ENCODE measurements at places on chromosomes 4 and X.

- DNase-seq = no peak
Observed at GRCh38 chrX:9355739-9356138, 109.1 kb upstream of the TBL1X start.

- no peak for DNase-seq
Observed at GRCh38 chrX:42978655-42979379, 200.9 kb upstream of the PPP1R2C start.

- DNase-seq = no peak
Observed at GRCh38 chrX:37912304-37912703, 64.9 kb upstream of the DYNLT3 start.

DNA sequence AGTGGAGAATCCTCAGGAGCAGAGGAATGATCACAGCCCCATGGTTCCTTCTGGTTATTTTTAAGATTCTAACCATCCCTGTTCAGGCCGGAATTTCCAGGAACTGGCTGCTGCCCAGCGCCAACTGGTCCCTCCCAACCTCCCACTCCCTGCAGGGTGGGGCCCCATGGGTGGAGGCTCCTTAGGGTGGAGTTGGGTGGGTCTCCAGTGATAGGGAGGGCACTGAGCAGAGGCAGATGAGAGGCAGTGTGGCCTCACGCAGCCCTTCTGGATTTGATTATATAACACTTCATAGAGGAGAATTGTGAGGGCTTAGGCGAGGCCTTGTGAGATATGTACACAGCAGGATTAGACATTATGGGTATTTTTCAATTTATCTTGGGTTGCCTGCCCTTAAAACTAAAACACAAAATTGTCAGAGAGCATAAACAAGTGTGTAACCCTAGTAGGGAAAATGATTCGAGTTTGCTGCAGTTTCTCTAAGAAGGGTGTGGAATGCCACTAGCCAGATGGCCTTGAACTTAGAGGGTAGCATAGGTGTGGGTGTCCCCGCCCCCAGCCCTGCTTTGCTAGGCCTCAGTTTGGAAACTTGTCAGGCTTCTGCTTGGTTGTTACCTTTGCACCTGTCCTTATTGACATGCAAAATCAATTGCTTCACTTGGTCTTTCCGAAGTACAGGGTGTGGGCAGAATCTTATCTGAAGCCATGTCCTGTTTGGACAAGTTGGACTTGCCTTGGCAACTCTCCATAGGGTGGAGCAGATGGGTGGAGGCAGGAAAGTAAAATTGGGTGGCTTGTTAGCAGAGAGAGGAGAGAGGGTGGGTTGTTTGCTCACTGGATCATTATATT lies 9.4 kb downstream of the KLF3 start:
- DNase-seq = no peak

- DNase-seq = no peak
Observed at GRCh38 chr4:139853309-139853708, 187.7 kb downstream of the MGST2 start.

DNA sequence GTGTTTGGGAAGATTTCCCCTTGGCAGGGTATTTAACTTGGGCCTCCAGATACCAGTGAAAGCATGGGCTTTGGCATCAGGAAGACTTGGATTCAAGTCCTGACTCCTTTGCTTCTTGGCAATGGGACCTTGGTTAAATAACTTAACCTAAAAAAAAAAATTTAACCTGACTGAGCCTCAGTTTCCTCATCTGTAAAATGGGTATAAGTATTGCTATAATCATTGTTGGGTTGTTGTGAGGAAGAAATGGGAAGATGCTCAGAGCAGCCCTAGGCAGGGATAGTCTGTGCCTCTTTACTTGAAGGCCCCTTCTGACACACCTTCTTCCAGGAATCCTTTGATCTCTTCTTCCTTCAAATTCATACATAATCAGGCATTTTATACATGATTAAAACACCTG lies 70.3 kb downstream of the ZCCHC12 start:
- no peak for DNase-seq

DNA sequence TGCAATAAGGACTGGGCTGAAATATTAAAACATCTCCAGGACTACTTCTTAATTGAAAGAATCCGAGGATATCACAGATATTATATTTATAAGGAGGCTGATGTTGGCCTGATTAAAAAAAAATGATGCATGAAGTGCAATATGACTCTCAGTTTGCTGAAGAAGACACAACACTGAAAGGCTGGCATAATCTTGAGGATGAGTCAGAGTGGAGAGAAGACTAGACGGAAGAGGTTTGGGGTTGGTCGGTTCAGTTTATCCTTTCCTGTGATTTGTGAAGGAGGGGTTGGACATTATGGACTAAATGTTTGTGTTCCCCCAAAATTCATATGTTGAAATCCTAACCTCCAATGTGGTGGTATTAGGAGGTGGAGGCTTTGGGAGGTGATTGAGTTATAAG lies 170.3 kb downstream of the CORIN start:
- no peak for DNase-seq

DNA sequence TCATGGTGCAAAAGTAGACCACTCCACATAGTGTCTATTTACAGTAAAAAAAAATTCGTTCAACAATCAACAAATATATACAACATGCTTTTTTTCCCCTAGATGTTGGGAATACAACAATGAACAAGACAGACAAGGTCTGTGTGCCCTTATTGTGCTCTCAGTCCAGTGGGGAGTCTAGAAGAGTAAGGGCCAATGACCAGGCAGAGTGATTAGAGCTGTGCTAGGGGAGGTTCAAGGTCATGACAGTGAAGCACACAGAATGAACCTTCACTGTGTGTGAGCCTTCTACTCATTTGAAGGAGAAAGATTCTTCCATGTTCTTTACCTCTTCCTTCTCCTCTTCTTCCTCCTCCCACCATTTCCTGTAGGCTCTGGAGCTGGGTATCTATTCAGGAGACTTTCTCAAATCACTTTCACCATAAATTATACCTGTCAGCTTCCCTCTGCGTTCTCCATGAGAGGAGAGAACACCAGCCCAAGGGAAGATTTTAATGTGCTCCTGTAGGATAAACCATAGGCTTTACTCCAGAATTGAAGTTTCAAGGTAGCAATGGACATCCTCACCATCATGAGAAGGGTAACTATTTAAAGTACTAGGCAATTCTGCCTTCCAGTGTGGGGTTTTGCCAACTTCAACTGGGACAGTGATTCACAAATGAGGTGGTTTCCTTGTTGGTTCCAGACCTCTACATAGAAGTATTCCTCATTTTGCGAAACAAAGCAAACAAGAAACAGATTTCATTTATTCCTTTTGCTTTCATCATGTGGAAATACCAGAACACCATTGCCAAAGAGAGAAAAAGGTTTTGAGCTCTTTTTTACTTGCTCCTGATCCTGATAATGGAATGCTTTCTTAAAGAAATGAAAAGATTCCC lies 246.9 kb upstream of the GPC4 start:
- DNase-seq = no peak

DNA sequence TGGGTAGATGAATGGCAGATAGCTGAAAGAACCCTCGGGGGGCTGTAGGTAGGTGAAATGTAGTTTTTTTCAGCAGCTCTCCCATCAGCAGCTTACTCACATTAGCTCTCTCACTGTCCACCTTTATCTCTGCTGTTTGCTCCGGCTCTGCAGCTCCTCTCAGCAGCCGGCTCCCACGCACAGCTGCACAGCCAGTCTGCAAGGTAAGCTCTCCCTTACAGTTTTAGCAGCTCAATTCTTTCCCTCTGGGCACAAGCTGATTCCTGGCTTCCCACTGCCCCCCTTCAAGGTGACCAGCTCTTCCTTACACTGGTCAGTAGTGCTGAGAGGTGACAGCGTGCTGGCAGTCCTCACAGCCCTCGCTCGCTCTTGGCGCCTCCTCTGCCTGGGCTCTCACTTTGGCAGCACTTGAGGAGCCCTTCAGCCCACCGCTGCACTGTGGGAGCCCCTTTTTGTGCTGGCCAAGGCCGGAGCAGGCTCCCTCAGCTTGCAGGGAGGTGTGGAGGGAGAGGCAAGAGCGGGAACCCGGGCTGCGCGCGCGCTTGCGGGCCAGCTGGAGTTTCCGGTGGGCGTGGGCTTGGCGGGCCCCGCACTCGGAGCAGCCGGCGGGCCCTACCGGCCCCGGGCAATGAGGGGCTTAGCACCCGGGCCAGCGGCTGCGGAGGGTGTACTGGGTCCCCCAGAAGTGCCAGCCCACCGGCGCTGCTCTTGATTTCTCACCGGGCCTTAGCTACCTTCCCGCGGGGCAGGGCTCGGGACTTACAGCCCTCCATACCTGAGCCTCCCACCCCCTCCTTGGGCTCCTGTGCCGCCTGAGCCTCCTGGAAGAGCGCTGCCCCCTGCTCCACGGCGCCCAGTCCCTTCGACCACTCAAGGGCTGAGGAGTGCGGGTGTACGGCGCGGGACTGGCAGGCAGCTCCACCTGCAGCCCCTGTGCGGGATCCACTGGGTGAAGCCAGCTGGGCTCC lies 393.6 kb downstream of the CENPC start:
- DNase-seq = no peak

GRCh38 chr4:153652051-153652784 lies 31.9 kb upstream of the TLR2 start:
- DNase-seq = no peak

GRCh38 chr4:187362937-187363857 lies 632.4 kb upstream of the ZFP42 start:
- DNase-seq = no peak

GRCh38 chr4:40462326-40462725 lies 127.2 kb downstream of the CHRNA9 start:
- no peak for DNase-seq

GRCh38 chr4:110492522-110492921 lies 16.6 kb downstream of the ENPEP start:
- no peak for DNase-seq

GRCh38 chr4:67926485-67926884 lies 36.8 kb downstream of the TMPRSS11A start:
- no peak for DNase-seq

- DNase-seq = no peak
Observed at GRCh38 chrX:129566073-129566472, 26.0 kb downstream of the OCRL start.

- no peak for DNase-seq
Observed at GRCh38 chr4:68673143-68673542, 2.7 kb upstream of the UGT2B15 start.

DNA sequence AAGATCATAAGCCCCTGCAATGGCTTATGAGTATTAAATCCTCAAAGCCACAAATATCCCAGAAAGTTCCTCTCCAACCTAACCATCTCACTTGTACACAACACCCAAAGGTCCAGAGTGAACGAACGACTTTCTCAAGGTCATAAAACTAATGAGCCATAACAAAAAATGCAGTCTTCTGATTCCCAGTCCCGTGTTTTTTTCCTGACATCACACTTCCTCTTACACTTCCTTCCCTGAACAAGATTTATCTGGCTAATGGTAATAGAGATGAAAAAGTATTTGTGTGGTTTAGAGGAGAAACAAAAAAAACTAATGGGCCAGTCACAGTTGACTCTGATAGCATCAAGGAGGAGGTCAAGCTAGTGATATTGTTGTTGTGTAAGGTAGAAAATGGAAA lies 99.5 kb upstream of the KLHL13 start:
- DNase-seq = no peak

DNA sequence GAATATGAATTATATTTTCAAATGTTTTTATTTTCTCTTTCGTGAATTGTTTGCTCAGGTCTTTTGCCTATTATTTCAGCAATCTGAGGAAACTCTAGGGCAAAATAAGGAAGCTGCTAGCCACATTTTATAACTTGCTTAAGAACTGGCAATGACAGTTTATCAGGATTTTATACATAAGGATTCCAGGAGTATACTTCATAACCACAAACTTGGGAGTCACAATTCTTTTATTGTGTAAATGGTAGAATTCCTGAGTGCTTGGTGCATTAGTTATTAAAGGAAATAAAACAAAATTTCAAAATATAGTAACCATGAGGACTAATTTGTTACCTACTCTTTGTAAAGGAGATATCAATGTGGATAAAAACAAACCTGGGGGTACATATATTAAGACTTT lies 54.4 kb downstream of the PALLD start:
- no peak for DNase-seq

GRCh38 chrX:73913580-73913979 lies 350.6 kb downstream of the CHIC1 start:
- no peak for DNase-seq

DNA sequence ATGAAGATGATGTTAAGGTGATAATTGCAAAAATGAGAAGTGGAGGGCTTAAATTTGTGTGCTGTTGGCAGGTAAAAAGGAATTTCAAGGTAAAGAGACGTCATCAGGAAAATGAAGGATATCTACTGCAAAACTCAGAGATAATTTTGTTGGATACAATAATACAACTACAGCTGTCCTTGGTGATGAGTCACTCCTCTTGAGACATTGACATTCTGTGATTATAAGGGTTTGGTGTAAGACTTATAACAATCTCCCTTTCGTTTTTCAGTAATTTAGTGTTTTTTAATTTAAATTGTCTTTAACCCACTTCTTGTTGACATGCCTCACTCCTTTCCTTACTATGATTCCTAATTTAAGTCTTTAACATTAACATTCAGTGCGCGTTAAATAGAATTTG lies 1074.1 kb upstream of the SLIT2 start:
- no peak for DNase-seq

All from activated CD4-positive, CD25-positive, alpha-beta regulatory T cell (primary cell).